IMR-90 (cell line): ENCODE measurements at places on chromosomes 7 and 10.

DNA sequence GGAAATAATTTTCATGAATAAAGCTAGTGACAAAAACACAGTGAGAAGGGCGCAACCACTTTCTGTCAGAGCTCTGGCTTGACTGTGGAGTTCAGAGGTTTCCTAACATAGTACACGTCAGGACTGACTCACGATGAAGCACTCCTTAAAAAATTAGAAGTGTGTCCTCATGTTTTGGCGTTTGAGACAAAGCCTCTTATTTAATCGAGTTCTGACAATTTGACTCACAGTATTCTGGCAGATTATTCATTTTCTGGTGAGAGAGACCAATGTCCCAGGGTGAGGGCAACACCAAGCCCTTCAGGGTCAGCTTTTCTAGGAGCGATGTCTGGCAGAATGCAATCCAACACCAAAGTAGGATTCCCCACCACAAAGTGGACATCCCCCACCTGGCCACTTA is 108.7 kb downstream of the DIP2C start:
- peak; percentile 97 for DNase-seq

GRCh38 chr7:118580743-118581382 is 356.4 kb downstream of the ANKRD7 start:
- DNase-seq = no peak

GRCh38 chr10:73113551-73113950 is 3.3 kb downstream of the NUDT13 start:
- DNase-seq = peak; percentile 45

GRCh38 chr10:35379226-35380137 is 43.2 kb downstream of the CCNY start:
- peak; percentile 88 for DNase-seq

DNA sequence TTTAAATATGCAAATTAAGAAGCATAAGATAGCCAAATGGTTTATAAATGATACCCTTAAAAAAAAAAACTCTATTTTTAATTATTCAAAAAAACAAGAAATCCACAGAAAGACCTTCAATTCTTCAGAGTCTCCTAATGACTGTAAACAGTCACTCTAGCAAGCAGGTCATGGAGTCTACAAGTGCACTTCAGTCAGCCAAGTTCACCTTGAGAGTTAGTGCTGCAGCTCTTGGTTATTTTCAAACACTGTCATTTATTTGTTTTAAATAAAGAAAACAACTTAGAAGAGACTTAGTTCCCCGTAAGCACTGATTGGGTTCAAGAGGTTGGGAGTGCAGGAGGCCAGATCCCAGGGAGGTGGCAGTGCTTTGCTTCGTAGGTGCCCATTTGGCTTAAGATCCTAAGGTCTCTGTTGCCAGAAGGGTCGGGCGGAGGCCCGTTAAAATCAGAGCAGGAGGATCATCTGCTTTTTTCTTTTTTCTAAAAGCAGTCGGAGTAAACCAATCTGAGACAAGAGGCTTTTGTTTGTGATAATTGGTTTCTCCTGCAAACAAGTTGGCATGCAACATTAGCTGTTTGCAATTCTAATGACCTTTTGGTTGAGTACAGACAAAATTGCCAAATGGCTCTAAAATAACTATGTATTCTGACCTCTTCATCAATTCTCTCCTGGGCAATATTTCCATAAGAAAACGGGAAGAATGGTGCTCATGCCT is 86.4 kb upstream of the ELMO1 start:
- DNase-seq = no peak

GRCh38 chr7:137760111-137760510 is 86.7 kb downstream of the DGKI start:
- DNase-seq = no peak

GRCh38 chr7:31890766-31891165 is 179.4 kb downstream of the PDE1C start:
- DNase-seq = no peak

- DNase-seq = no peak
These were observed 137.5 kb upstream of the RHEB start for GRCh38 chr7:151657173-151657572.

DNA sequence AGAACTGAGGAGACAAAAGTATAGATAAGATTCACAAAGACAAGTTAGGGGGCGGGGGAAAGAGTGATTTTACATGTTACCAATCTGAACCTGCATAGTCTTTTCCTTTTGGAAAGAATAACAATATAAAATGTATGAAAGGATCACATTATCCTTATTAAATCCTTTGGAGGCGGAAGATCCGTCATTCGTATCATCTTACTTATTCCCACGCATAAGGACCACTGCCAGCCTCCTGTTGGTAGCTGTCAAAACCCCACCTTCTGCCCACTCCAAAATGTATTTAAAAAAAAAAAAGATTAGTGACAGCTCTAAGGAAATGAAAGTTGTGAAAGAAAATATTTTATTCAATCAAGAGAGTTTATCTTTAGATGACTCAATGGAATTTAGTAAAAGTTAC is 821.0 kb upstream of the CELF2 start:
- DNase-seq = no peak

GRCh38 chr10:98302741-98303365 is 34.9 kb upstream of the LOXL4 start:
- no peak for DNase-seq

- no peak for DNase-seq
These were observed 73.2 kb downstream of the LMBR1 start for GRCh38 chr7:156819733-156820295.

DNA sequence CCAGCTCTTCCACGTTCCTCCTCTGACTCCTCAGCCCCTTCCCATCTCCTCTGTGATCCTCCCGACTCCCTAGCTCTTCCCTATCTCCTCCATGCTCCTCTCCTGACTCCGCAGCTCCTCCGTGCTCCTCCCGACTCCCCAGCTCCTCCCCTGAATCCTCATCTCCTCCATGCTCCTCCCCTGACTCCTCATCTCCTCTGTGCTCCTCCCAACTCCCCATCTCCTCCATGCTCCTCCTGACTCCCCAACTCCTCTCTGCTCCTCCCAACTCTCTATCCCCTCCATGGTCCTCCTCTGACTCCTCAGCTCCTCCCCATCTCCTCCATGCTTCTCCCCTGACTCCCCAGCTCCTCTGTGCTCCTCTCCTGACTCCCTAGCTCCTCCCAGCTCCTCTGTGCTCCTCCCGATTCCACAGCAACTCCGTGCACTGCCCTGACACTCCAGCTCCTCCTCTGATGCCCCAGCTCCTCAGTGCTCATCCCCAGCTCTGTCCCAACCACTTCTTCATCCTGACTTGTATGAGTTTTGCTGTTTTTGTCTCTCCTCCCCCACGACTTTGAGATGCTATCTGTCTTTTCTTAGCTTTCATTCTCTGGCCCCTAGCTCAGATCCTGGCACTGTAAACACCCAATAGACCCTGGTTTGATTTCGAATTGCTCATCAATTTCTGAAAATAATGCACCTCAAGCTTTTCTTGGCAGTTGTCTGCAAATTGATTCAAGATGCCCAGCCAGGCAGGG is 38.3 kb downstream of the OAT start:
- DNase-seq = no peak

- no peak for DNase-seq
These were observed 84.0 kb upstream of the FAM3C start for GRCh38 chr7:121480058-121480457.

DNA sequence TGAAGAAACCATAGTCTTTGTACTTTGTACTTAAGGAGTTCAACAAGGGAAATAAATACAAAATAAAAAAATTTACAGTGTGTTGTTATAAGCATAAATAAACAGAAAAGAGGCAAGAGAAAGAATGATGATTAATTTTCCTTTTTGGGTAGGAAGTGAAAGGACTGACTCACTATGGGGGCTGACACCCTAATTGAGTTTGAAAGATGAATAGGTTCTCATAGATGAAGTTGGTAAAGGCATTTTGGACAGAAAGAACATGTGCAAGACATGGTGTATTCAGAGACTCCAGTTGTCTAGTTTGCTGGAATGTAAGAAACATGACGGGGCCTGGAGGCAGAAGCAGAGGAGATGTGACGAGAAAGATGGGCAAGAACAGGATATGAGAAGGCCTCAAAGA is 83.7 kb downstream of the VPS50 start:
- no peak for DNase-seq

GRCh38 chr10:114370199-114370598 is 34.1 kb downstream of the AFAP1L2 start:
- no peak for DNase-seq

DNA sequence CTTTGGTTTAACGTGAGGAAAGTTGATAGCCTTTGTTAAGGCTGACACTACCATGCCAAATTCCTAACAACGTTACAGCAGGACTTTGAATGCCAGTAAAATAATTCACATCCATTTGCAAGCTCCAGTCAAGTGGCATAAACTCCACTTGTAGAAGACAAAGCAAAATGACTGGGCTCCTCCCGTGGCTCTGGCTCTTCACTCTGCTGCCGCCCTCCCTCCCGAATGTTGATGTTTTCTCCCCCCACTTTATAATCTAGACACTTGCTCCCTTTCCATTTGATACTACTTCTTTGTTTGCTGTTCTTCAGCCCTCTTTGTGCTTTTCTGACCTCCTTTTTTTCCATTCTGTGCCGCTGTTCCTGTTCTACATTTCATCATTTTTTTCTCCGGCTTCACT is 22.8 kb upstream of the ITGB8 start:
- no peak for DNase-seq

GRCh38 chr7:20482071-20482470 is 133.4 kb upstream of the ABCB5 start:
- no peak for DNase-seq

- DNase-seq = no peak
These were observed 109.5 kb upstream of the CARD11 start for GRCh38 chr7:3153118-3153517.

DNA sequence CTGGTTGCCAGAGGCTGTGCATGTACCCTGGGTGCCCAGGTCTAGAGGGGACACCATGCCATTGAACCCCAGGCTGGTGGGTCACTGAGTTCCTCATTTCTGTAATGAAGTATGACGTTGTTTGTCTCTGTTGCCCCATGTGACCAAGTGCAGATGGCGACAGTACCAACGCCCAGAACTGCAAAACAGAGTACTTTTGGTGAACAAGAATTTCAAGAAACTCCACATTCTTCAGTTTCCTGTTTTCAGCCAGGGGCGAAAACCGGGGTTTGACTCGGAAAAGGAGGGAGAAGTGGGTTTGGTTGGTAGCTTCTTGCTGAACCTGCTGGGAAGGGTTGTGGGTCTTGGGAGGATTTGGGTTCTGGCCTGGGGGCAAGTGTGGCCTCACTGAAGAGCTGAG is 18.2 kb downstream of the CYP17A1 start:
- DNase-seq = no peak

- DNase-seq = no peak
These were observed 1.7 kb downstream of the CDHR1 start for GRCh38 chr10:84196083-84196482.

DNA sequence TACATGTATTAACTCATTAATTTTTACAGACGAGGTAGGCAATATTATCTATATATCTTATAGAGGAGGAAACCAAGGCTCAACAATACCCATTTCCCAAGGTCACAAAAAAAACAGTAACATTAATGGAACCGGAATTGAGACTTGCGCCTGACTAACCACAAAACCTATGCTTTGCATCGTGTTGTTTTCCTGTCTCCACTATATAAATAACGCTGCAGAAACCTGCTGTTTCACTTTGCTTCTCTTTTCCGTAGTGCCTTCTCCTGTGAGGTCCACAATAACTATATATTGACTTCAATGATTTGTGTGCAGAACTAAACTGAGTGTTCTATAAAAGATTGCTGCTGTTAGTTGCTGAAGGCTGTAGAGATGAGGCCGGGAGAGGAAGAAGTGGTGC is 97.7 kb upstream of the RPA3 start:
- no peak for DNase-seq

- DNase-seq = peak; percentile 59
These were observed 30.0 kb upstream of the MSRB2 start for GRCh38 chr10:23065181-23065948.

- DNase-seq = no peak
These were observed 47.6 kb downstream of the SEMA3C start for GRCh38 chr7:80871228-80871627.

DNA sequence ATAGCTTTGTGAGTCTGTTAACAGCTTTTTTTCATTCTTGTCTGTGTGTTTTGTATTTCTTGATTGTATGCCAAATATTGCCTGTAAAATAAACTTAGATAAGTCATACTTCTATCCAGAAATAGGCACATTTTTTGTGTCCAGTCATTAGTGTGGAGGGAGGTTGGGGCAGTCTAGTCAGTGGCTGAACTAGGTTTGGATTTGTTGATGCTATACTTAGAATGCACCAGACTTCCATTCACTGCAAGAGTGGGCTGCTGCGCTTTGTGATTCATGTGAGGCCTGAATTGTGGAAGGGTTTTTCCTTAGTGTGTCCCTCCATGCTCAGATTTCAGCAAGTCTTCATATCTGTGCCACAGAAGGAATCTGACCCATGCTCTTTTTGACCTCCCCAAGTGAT is 50.0 kb downstream of the TRUB1 start:
- DNase-seq = peak; percentile 92
